Stimulated activated CD4-positive, alpha-beta T cell treated with anti-CD3 and anti-CD28 coated beads, Interleukin-2, amount 100 ng/mL, for 24 hours (primary cell): ENCODE measurements at places on chromosomes 12 and 14.
A peak's percentile ranks its signal among the peaks of the same experiment; 100 is the strongest.

- no peak for DNase-seq
Measured at GRCh38 chr12:98533723-98534251, 18.4 kb downstream of the TMPO start.

GRCh38 chr12:15721316-15722115, 67.7 kb downstream of the EPS8 start:
- no peak for DNase-seq

- no peak for DNase-seq
Measured at GRCh38 chr12:96036765-96037455, 1.5 kb upstream of the LTA4H start.

DNA sequence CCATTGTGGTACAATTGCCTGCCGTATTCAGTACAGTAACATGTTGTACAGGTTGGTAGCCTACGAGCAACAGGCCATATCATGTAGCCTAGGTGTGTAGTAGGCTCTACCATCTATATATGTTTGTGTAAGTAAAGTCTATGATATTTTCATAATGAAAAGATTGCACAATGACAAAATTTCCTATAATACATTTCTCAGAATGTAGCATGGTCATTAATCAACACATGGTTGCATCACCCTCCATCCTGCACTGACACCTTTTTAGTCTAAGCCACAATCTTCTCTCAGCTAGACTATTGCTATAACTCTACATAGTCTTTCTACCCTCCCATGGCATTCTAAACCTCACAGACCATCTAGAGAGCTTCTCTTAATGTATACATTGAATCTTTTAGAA, 158.5 kb upstream of the HMGA2 start:
- DNase-seq = no peak

- no peak for DNase-seq
Measured at GRCh38 chr12:112116232-112117060, 7.9 kb upstream of the NAA25 start.

DNA sequence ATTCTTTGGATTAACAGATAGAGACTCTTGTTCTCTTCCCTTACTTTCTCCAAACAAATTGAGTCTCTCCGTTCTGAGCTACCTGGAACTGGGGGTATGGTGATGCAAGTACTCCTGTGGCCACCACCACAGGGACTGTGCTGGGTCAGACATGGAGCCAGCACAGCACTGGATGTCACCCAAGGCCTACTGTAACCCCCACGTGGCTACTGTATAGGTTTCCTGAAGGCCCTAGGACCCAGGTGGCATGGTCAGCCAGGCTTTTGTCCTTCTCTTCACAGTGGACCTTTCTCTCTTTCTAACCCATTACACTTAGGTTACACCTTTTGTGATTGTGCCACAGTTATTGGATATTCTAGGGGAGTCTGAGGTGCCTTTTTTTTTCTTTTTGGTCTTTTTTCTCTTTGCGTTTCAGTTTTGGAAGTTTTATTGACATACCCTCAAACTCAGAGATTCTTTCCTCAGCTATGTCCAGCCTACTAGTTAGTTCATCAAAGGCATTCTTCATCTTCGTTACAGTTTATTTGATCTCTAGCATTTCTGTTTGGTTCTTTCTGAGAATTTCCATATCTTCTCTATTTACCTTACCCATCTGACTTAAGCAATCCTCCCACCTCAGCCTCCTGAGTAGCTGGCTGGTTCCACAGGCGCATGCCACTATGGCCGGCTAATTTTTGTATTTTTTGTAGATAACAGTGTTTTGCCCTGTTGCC, 6.0 kb upstream of the KLHDC2 start:
- no peak for DNase-seq

DNA sequence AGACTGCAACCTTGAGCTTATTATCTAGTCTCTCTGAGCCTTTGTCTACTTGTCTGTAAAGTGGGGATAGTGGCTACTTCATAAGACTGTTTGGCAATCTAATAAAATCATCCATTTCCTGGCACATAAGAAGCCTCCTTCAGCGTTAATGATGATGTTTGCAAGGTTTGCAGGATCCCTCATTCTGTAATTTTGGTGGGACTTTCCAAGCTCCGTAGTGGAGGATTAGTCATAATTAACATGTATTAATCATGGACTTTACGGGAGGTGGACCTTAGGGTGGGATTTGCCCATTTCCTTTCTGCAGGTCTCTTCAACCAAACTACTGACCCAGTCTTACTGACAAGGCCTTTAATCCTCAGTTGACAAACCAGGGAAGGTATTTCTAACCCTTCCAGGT, 66.2 kb downstream of the NTF3 start:
- no peak for DNase-seq

DNA sequence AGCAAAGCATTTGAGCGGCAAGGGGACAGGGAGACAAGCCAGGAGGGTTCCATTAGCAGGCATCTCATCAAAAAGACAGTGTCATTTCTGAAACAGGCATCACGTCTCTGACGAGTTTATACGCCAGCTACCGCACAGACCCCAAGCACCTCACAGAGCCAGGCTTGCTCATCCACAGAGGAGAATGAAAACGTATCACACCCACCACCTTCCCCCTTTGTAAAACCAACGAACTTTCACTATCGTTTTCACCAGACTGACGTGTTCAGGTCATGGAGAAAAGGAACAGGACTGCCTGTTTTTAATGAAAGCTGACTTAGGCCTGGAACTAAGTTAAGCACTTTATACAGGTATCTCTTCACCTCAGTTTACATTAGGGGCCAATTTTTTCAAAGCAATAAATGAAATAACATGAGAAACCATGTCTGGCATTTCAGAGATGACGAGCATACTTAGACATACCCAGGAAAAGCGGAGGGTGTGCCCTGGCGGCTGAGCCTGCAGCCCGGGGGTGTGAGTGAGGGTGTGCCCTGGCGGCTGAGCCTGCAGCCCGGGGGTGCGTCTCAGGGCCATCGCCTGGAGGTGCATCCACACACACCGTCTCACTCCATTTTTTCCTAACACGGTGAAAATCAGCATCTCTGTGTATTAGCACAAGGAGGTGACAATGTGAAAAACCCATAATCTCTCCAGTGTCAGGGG, 41.9 kb downstream of the STX2 start:
- DNase-seq = peak; percentile 62

DNA sequence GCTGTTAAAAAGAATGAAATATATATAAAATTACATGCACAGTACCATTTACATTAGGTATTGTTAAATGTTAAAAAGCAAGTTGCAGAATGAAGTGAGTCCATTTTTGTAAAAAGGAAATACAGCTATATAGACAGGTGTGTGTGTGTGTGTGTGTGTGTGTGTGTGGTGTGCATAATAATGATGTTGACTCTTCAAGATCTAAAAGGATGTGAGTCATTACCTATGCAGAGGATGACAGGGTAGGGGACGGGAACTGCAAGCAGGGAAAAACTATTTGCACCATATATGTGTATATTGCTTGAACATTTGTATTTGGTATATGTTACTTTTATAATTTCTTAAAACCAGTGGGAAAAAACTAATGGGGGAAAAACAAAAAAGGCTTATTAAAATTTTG, 3.1 kb downstream of the C14orf39 start:
- DNase-seq = no peak

GRCh38 chr14:67580336-67581171, 19.5 kb downstream of the PIGH start:
- DNase-seq = no peak

DNA sequence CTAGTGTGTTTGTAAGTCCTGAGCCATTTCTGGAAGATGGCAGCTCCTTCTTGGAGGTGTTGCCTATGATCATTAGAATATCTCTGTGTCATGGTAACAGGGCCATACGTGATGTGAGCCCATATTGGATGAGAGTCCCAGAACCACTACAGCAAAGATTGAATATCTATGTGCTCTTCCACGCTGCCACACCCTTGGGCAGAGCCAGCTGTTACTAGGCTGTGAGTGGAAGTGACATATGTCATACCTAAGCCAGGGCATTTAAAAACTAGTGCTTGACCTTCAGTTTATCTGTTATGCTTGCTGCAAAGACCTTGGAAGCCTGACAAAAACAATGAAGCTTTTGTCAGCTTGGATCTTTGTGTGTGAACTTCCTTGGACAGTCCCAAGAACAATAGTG, 495.1 kb upstream of the CCDC196 start:
- no peak for DNase-seq

DNA sequence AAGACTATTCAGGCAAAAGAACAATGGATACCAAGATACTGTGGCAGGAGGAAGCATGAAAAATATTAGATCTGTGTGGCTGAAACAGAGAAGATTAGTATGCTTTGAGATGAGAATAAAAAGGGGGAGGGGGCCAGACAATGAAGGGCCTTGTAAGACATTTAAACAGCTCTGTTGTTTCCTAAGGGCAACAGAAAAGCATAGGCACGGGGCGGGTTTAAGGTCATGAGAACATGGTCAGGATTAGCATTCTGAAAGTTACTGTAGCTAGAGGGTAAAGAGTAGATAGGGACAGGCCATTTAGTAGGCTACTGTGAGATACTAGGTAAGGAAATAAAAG, 18.6 kb downstream of the INTS13 start:
- DNase-seq = no peak

DNA sequence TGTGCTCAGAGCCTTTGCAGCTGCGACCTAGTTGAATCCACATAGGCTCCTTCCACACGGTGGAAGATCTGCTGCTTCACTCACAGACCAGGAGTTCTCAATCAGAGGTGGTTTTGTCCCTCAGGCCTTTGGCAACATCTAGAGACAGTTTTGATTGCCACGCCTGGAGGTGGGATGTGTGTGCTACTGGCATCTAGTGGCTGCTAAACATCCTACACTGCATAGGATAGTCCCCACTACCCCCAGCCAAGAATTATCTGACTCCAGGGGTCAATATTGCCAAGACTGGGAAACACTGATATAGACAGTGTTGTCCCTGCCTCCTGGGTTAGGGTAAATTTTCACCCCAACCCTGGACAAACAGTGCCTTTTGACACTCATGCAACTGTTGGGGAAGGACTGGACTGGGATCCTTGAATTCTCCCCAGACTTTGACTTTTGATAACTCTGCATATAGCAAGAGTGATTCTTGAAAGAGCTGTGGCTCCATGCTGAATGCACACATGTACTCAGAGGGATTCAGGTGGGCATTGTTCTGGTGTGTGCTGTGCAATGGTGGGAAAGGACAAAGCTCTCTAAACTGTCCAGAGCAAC, 39.8 kb downstream of the BAZ2A start:
- DNase-seq = no peak

DNA sequence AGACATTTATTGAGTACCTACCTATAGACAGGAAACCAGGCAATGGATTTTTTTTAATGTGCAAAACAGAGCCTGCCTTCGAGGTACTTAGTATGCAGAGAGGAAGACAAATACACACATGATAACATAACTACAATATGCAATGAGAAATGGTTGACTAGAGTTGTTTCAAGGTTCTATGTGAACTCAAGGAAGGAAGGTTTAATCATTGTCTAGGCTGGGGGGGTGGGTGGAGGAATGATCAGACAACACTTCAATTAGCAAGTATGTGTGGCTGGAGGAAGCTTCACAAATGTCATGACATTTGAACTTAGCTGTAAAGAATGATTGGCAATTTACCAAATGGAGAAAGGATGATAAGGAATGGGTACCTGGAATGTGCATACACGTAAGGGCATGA, 985.3 kb downstream of the FLRT2 start:
- DNase-seq = no peak

DNA sequence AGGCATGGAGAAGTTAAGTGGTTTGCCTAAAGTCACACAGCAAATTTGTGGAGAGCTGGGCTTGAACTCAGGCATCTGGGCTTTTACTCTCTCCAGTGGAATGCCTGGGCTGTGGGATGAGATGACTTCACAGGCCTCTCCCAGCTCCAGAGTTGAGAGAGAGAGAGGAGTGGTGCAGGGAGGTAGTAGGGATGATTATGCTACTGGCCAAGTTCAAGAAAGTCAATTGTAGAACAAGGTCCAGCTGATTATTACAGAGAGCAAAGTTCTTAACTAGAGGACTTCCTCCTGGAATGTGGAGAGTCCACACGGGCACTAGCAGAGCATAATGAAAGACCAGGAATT, 769 bp upstream of the EMP1 start:
- DNase-seq = no peak
